ENCODE measurements at places on chromosomes 2 and 18.

GRCh38 chr2:75598589-75599155 lies 37.9 kb upstream of the EVA1A start:
- DNase-seq = no peak

- no peak for DNase-seq
Observed at GRCh38 chr18:24649571-24649970, 189.1 kb downstream of the HRH4 start.

GRCh38 chr2:101387151-101387834 lies at the start of gene CREG2:
CREG2 (minus strand) TSS chr2:101387503; CDS start chr2:101387457, 46 bp downstream.
- DNase-seq = peak; percentile 77

GRCh38 chr2:221602938-221603337 lies 30.8 kb upstream of the EPHA4 start:
- no peak for DNase-seq

DNA sequence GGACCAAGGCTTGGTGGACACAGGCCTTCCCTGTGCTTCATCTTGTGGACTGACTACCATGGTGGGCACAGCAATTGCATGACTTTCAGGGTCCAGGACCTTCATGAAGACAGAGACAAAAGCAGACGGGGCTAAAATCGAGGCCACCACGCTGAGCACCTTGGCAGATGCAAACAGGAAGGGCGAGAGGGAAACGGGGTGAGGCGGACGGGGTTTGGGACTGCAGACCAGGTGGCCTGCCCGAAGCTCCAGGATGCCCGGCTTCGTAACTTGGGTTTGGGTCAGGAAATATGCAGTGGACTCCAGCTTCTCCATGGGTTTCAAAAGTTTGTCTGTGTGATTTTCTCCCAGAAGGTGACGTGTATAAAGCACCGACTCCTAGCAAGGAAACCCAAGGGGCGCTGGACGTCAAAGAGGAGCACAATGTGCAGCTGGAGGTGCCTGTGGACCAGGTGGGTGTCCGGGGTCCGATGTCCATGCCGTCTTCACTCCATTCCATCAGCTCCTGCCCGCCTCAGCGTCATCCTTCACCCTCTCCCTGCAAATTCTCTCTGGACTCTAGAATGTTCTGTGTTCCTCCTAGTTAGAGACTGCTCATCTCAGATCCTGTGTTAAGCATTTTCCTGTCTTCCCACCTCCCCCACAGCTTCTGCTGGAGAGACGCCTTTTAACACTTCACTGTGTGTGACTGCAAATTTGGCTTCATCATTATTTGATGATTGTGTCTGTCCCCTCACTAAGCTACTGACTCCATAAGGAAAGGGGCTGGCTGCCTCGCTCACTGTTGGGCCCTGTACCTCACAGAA lies 65.8 kb downstream of the DCDC2C start:
- no peak for DNase-seq

DNA sequence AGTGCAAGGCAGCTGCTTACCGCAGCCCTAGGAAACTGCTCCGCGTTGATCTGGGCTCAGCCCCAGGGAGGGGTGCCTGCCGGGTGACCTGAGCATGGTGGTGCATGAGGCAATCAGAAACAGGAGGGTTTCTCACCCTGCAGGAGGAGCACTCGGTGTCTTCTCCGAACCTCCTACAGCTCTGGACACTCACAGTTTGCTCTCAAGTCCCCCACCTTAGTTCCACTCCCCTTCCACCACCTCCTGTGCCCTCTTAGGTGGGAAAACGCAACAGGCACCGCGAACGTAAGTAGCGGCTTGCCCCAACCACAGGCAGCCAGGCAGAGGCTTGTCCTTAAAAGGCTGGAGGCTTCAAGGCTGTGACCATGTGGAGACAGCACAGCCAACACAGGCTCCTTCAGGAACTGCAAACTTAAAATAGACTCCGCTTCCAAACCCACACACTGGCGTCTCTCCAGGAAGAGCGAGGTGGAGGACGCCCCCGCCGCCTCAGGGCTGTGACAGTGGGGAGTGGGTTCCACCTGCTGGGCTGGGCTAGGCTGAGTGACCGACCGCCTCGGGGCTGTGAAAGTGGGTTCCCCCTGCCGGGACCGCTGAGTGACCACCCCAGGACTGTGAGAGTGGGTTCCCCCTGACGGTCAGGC lies 71.6 kb downstream of the NDUFA10 start:
- DNase-seq = no peak

DNA sequence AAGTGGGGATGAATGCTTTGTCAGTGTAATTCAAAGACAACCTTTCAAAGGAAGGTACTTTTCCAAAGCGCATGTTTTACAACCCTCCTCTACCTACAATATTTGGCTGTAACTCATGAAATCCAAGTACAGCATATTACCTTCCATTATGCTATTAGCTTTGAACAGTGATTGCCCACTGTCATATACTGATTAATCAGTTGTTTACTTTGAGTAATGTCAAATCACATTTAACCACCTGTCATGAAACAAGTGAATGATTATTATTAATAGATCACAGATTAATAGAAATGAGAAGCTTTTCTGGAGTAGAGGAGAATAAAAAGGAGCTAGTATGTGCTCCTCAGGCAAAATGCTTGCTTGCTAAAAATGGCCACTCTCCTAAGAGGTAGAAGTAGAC lies 150.5 kb upstream of the SMAD7 start:
- peak; percentile 58 for DNase-seq

GRCh38 chr2:50614056-50614455 lies 417.9 kb downstream of the NRXN1 start:
- DNase-seq = peak; percentile 22
